ENCODE measurements at places on chromosomes 5 and 9.

- DNase-seq, result peak; percentile 74
Observed at GRCh38 chr9:122179690-122180074, 20.0 kb downstream of the MORN5 start.

DNA sequence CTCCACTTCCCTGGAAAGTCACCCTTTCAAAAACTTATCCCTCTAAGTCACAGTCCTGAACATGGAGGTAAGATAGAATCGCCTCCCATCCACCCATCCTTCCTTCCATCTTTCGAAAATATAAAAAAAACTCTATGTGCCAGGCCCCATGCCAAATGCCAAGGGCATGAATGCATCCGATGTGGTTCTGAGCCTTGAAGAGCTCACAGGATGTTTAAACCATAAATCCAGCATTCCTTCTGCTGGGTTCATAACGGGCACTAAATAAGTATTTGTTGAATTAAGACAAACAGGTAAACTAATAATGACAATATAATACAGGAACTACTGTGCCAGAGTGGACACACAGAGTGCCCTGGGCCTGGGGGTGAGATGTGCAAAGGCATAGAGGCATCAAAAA is 147.3 kb downstream of the TTLL11 start:
- DNase-seq, result no peak

- DNase-seq, result no peak
Observed at GRCh38 chr9:19804431-19804830, 15.6 kb upstream of the SLC24A2 start.

DNA sequence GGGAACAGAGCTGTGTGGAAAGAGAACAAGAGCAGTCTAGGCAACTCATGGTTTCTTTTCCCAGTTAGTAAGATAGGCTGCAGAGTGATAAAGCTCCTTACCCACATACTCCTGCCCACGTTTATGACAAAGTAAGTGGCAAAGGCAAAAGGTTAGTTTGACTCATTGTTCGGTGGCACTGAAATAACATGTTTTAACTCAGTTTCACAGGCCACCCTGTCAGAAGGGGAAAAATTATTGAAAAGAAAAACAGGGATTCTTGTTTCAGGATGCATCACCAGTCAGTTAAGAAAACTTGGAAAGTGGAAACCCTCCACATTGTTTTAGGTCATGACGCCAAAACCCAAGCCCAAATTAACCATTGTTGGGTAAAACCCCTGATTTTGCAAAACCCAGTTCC is 22.3 kb upstream of the DAB2 start:
- peak; percentile 82 for DNase-seq

GRCh38 chr9:104748359-104749031 is 1.0 kb downstream of the NIPSNAP3A start:
- no peak for DNase-seq

GRCh38 chr9:128529191-128529590 is 23.2 kb upstream of the SPTAN1 start:
- DNase-seq, result no peak

GRCh38 chr5:72842816-72843215 is 26.4 kb downstream of the TNPO1 start:
- no peak for DNase-seq

GRCh38 chr5:1931604-1932231 is 49.0 kb upstream of the IRX4 start:
- no peak for DNase-seq

DNA sequence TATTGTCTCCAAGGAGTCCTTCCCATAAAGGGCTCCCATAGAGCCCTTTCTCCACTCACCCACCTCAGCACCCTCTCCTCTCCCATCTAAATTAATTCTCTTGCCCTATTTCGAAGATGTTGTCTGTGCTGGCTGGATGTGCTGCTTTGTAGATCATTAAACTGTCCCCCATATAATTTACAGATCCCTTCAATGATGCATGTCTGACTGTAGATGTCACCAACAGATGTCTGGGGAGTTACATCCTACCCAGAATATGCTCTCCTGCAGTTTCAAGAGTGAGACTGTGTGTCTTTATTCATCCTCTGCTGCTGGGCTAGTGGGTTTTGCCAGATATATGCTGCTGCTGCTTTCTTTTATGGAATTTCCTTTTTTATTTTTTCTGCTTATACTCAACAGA is 351.2 kb downstream of the MLLT3 start:
- no peak for DNase-seq

Measured in SJSA1 (cell line).